ENCODE measurements at places on chromosomes 12 and 14.
A peak's percentile ranks its signal among the peaks of the same experiment; 100 is the strongest.

GRCh38 chr12:113238309-113238708, 17.0 kb downstream of the TPCN1 start:
- DNase-seq = no peak

GRCh38 chr12:8644345-8645248, 18.0 kb downstream of the MFAP5 start:
- no peak for DNase-seq

DNA sequence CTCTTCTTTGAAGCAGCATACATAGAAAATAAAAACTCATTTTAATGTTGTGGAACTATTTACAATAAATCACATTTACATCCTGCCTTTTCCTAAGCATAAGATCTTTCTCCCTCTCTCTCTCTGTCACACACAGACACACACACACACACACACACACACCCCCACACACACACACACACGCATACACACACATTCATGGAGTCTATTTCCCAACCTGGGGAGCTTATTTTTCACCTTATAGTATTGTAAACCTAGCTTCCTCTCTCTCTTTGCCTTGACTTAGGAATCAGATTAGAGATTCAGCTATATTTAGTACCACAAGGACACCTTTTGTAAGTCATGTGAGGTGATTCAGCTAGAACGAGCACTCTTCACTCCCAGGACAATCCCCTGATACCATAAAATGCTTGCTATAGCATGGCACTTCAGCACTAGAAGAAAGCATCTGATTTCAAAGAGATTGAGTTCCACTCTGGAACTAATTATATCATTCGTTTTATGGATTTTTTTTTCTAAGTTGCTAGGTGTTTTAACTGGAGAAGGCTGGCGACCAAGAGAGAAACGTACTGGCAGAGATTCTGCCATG, 23.6 kb downstream of the TMEM30B start:
- DNase-seq = no peak

DNA sequence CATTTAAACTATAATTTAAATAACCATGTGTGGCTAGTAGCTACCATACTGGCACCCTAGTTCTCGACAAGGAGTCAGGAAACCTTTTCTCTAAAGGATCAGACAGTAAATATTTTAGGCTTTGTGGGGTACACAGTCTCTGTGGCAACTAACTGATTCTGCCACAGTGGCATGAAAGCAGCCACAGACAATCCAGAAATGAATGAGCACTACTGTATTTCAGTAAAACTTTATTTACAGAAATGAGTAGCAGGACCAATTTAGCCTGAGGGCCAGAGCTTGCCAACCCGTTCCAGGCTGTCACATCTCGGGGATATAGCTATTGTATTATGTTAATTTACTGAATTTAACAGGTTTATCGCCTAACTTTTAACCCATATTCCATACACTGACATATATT, 278.7 kb downstream of the ITPR2 start:
- DNase-seq = no peak

DNA sequence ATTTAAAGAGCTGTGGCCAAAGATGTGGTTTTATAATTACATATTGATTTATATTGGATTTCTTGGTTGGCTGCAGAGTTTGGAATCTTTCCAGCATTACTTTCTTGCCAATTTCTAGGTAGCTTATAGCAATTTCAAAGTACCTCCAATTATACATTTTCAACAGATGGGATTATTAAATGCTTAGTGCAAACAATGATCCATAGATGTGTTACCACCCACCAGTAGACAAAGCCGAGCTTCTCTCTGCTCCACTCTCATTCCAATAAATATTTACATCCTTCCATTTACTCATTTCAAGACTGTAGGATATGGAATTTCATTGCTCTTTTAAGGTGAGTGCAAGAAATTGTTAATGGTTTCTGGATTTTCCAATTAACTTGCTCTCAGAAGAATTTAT, 21.6 kb upstream of the TMCC3 start:
- no peak for DNase-seq

DNA sequence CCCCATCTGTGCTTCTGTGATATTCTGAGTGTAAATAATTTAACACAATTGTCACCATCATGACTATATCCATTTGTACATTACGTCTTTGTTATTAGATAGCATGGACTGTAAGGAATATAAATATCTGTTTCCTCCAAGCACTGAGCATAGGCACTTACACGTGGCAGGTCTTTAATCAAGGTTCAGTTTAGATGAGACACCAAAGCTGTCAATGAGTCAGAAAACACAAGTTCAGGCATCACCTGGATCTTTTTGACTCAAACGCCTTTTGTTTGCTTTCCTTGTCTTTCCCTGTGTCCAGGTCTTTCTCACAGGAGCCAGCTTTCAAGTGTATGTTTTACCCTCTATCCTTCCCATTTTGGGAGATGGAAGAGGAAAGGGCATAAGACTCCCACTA, 163.2 kb upstream of the CCDC198 start:
- no peak for DNase-seq

GRCh38 chr12:110638796-110639195, 24.9 kb downstream of the TCTN1 start:
- no peak for DNase-seq

DNA sequence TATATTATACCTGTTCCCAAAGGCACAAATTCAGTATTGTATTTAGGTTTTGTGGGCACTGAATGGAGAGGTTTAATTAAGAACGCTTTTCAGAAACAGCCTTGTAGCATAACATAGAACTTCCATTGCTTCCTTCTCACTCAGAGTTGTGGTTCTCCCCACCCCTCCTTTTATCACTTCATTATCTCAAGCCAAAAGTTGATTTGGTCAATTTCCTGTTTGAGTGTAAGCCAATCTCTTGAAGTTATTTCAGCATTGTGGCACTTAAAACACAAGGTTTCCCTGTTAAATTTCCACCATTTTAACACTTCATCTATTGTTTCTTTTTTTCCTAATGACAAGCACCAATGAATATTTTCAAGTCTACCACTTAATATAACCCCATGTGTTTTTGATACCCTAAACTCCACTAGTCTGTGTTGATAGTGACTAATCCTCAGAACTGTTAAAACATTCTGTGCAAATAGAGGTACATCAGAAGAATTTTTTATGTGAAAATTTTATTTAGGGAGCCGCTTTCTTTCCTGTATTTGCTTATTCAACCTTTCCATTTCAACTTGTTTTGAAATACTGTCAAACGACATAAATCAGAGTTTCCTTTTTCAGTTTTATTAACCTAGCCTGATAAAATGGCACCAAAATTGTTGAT, 340.1 kb downstream of the BCAT1 start:
- no peak for DNase-seq

GRCh38 chr14:60008042-60008441, 83.7 kb upstream of the PCNX4 start:
- DNase-seq = no peak

- DNase-seq = no peak
Measured at GRCh38 chr12:62789851-62790250, 145.1 kb downstream of the PPM1H start.

- peak; percentile 73 for DNase-seq
Measured at GRCh38 chr14:61537563-61538463, 157.5 kb upstream of the HIF1A start.

DNA sequence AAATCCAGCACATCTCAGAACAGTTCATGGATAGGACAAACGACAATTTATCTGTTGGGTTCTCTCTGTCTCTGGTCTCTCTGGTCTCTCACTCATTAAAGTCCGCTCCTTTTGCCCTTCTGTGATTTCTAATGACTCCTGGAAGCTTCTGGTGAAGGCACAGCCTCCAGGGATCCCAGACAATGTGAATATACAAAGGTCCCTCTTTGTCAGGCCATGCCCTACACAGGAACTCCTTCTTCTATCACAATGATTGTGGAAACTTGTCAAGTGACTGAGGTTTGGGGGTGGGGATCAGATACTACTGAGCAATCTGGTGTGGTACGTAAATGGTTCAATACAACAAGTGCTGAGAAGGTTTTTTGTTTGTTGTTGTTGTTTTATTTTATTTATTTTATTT, 42.7 kb upstream of the CDK17 start:
- no peak for DNase-seq

DNA sequence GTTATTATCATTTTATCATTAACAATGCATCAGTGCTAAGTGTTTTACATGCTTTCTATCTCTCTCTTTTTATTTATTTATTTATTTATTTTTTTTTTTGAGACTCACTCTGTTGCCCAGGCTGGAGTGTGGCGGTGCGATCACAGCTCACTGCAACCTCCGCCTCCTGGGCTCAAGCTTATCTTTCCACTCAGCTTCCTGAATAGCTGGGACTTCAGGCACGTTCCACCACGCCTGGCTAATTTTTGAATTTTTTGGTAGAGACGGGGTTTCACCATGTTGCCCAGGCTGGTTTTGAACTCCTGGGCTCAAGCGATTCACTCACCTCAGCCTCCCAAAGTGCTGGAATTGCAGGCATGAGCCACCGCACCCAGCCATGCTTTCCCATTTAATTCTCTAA, 3.9 kb upstream of the BTG1 start:
- DNase-seq = no peak

- no peak for DNase-seq
Measured at GRCh38 chr14:66606826-66607225, 98.9 kb downstream of the GPHN start.

- peak; percentile 30 for DNase-seq
Measured at GRCh38 chr12:49121047-49121696, 10.0 kb downstream of the TUBA1B start.

- DNase-seq = no peak
Measured at GRCh38 chr12:87836190-87836589, 193.0 kb downstream of the C12orf50 start.

GRCh38 chr14:33631441-33631840, 319.4 kb downstream of the EGLN3 start:
- no peak for DNase-seq

DNA sequence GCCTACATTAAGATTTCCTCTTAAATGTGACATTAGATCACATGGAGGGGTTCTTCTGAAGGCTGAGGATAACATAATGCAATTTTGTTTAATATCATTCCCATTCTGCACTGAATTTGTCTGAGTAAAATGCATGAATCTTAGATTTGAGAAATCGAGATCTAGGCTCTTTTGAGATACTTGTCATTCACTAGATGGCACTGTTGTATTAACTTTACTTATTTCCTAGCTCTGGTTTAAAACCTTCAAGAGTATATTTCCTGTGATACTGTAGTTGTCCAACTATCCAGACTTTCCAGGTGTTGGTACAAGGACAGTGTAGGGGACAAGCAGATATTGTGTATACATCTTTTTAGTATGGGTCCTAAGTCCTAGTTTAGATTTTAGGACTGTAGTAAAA, 91.7 kb upstream of the SEL1L start:
- no peak for DNase-seq

GRCh38 chr12:92439420-92439805, 263.4 kb upstream of the PLEKHG7 start:
- no peak for DNase-seq

- DNase-seq = peak; percentile 57
Measured at GRCh38 chr12:93785249-93786010, 108.3 kb downstream of the CRADD start.

GRCh38 chr12:116933512-116934246, 22.9 kb downstream of the FBXW8 start:
- DNase-seq = no peak

- DNase-seq = no peak
Measured at GRCh38 chr12:67649570-67650387, 1.2 kb downstream of the DYRK2 start.

GRCh38 chr14:78202976-78203375, 32.8 kb downstream of the NRXN3 start:
- no peak for DNase-seq

- DNase-seq = no peak
Measured at GRCh38 chr14:50605766-50606165, 45.8 kb downstream of the ATL1 start.

GRCh38 chr12:69330475-69331473, 17.4 kb upstream of the LYZ start:
- peak; percentile 28 for DNase-seq

- no peak for DNase-seq
Measured at GRCh38 chr14:90295870-90296516, 35.7 kb downstream of the NRDE2 start.

GRCh38 chr12:3523058-3523457, 32.1 kb downstream of the PRMT8 start:
- no peak for DNase-seq

- DNase-seq = no peak
Measured at GRCh38 chr12:10873378-10873777, 10.7 kb downstream of the PRH1 start.

GRCh38 chr12:94718114-94718513, 67.8 kb upstream of the TMCC3 start:
- DNase-seq = no peak

DNA sequence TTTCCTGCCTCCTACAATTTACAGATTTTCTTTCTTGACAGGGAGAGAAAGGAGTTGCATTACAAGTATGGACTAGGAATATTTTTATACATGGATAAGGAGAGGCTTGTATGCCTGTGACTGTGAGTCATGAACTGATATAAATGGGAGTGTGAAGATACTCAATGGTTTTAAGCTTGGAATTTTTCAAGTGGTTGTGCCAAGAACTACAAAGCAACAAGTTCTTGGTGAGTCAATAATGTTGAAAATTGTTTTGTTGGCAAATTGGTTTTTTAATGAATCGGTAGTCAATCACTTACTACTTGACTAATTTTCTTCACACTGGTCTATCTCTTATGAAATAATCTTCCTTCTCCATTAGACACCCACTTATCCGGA, 58.9 kb upstream of the HMGA2 start:
- DNase-seq = no peak

GRCh38 chr12:52878507-52879393, 26.1 kb downstream of the KRT8 start:
- no peak for DNase-seq

DNA sequence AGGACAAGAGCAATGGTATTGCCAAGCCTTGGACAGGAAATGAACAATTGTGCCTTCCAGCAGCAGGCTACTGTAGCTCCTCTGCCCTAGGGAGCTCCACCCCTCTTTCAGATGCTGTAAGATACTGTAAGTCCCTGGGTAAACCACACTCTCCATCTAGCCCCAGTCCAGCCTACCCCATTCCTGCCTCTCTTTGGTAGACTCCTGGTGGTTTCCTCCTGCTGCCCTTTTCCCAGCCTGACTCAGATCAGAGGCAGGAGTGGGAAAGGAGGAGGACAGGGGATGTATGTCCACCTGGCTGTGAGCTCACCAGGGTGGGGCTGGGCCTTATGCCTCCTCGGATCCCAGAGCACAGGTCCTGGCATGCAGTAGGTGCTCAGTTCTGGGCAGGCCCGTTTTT, 174.6 kb downstream of the ESRRB start:
- DNase-seq = no peak

DNA sequence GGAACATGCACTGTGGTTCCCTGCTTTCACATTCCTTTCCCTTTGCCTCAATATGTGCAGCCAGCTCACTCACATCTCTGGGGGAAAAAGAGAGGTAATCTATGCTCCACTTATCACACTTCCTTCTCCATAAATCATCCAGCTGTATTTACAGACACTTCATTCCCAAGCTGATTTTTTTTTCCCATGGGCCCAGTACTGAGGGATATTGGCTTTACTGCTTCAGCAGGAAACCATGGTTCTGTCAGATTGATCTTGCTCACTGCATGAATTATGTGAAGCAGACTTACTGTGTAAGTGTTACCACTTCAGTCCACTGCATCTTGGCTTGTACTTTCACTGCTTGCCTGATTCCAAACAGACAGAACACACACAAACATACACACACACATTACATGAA, 555.6 kb downstream of the CCER1 start:
- no peak for DNase-seq

All from iPS DF 19.7 (cell line).